Cerebellar nuclear complex (tissue), 1 donor: ENCODE measurements at places on chromosomes 12 and 14.

DNA sequence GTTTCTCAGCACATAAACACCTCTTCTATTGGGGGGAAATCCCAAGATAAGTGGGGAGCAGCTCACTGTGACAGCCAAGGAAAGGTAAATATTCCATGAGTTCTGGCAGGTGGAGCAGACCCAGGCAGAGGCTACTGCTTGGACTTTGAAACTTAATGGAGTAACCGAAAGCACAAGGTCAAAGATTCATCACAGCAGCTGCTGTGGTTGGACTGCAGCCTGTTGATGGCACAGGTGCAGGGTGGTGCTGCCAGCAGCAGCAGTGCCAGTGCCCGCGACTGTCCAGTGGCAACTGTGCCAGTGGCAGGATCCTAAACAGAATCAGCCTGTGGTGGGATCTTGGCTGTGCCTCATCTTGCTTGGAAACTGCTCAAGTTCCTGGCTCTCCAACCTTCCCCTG is 81.4 kb upstream of the ARID2 start:
- no peak for DNase-seq

GRCh38 chr14:34368971-34369647 is 92.9 kb downstream of the SPTSSA start:
- DNase-seq: no peak

DNA sequence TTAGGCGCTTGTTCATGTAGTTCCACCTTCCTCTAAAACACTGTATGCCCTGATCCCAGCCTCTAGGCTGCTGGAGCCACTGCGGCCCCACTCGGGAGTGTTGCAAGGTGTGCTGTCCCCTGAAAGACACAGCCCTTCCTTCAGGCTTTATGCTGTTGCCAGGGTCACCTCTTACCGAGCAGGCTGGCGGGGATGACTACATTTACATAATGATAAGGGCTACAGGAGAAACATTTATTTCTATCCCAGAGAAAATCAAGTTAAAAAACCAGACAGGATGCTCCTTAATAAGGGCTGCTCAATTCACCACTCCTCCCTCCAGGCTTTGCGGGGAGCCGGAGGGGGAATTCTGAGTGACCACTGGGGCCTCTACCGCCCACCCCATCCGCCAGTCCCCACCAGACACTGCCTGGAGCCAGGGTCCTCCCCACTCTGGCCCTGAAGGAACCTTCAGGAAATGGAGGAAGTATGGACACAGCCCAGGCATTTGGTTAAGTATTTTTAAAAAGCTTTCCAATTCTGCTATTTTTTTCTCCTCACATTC is 200.6 kb downstream of the TTC7B start:
- DNase-seq: no peak

DNA sequence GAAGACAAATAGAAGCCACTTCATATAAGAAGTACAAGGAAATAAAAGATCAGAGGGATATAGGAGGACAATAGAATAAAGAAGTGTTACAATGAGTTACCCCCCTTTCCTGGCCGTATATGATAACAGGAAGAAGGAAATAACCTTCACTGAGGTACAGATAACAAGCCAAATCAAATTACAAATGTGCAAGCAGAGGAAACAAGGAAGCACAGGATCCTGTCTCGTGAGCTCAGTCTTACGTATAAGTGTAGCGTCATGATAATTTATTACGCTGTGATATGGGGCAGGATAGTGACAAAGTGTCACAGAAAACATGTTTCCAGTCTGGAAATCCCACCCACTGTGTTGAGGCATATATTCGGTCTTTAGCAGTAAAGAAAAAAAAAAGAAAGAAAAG is 26.5 kb downstream of the CRACR2A start:
- no peak for DNase-seq

DNA sequence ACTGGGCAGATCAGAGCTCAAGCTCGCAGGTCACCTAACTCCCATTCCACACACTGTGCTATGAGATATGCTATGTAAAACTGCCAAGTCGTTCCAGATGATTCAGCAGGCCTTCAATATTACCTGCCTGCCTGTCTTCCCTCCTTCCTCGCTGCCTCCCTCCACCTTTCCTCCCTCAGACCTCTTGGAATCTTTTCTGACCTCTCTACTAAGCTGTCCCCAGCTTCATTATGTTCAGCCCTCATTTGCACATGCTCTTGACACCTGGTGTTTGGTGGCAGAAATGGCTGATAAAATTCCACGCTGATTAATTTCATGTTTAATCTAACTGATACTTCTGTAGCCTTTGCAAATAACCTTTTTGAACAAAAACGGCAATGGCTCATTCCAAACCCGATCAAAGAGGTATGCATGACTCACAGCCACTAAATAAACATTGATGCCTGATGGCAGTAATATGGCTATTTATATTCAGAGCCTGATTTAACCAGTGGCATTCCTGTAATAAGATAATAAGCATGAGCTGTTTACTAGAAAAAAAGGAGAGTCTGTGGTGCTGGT is 130.8 kb upstream of the EGLN3 start:
- DNase-seq: no peak

GRCh38 chr14:93496856-93497741 is 66.4 kb downstream of the UNC79 start:
- no peak for DNase-seq

DNA sequence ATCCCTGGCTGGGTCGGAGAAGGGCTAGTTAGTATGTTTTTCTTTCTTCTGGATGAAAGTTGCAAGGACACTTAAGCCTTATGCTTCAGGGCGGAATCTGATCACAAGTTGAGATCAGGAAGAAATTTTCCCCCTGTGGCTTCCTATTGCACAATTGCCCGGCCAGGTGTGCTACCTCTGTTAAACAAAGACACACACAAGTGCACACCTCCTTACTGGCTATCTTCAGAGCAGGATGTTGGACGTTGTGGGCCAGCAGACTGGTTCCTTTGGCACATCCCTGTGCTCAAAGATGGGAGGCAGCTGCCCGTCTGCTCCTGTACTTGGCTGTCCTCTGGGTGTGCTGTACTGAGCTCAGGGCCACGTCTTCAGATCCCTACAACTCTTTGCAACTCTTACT is 19.1 kb downstream of the ETV6 start:
- DNase-seq: no peak

- no peak for DNase-seq
Observed at GRCh38 chr12:46487567-46488131, 115.1 kb upstream of the SLC38A2 start.

GRCh38 chr12:97572220-97572619 is 109.6 kb downstream of the RMST start:
- no peak for DNase-seq

DNA sequence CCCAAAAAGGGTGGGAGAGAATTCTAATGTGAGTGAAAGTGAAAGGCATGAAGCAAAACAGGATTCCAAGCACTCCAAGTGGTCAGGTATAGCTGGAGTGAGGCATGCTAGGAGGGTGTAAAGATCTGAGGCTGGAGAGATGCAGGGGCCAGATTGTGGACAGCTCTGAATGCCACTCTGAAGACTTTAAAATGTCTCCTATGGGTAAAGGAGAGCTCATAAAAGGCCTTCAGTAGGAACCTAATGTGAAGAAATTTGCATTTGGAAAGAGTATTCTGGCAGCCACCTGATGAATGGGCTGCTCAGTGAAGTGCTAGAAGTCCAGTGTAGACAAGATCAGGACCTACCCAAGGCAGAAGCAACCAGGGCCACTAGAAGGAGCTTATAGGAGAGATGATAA is 68.9 kb downstream of the DNAI7 start:
- no peak for DNase-seq

DNA sequence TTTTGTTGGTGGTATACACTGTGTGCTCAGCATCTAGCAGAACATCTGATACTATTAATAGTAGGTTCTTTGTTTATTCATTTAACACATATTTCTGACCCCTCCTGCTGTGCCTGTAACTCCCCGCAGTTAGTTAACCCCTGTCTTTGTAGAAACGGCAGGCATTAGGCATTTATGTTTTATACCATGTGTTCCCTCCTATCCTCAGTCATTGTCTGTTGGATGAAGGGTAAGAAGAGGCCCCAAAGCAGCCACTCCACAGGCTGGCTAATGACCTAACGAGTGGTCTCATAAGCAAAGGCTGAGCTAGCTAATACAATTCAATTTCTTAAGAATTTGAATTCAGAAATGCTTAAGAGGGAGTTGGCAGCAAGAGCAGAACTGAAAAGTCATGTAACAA is 170.8 kb downstream of the TMX1 start:
- DNase-seq: no peak

GRCh38 chr14:50477760-50478159 is 54.6 kb downstream of the MAP4K5 start:
- no peak for DNase-seq

GRCh38 chr14:93329965-93330608 is 2.7 kb downstream of the BTBD7 start:
- no peak for DNase-seq

GRCh38 chr14:102692334-102692733 is 84.9 kb upstream of the TRAF3 start:
- no peak for DNase-seq

DNA sequence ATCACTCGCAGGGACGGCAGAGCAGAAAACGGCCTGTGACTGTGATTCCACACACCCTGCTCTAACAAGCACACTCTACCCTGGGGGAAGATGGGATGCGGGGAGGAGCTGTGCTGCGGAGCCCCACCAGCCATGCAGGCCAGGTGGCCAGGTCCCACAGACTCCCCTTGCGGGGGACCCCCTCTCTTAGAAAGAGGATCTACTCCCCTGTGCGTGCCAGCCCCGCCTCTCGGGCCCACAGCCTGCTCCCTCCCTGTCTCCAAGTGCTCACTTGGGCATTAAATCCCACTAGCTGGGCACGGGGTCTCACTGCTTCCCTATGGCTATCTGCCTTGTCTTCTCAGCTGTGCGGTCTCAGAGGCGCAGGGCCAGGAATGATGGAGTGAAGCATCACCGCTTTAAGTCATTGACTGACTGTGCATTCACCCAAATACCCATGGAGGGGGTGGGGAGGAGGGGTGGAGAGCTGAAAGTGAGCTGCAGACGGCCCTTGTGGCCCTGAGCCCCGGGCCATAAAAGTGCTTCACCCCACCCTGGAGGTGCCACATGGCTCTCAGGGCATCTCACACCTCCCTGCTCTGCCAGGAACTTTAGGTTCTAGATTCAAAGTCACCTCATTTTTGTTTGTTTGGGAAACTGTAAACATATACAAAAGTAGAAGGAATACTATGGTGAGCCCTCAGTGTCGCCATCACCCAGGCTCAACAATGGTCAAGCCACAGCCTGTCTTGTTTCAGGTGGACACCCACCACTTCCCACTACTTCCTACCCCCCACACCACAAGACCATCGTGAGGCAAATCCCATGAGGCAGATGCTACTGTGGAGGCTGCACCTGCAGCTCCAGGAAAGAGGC is 9.4 kb downstream of the STX2 start:
- no peak for DNase-seq

GRCh38 chr12:68109001-68109400 is 50.5 kb downstream of the IFNG start:
- DNase-seq: no peak

- no peak for DNase-seq
Observed at GRCh38 chr12:68389305-68389704, 57.1 kb upstream of the MDM1 start.

GRCh38 chr12:121983536-121984210 is 38.0 kb upstream of the BCL7A start:
- DNase-seq: no peak

DNA sequence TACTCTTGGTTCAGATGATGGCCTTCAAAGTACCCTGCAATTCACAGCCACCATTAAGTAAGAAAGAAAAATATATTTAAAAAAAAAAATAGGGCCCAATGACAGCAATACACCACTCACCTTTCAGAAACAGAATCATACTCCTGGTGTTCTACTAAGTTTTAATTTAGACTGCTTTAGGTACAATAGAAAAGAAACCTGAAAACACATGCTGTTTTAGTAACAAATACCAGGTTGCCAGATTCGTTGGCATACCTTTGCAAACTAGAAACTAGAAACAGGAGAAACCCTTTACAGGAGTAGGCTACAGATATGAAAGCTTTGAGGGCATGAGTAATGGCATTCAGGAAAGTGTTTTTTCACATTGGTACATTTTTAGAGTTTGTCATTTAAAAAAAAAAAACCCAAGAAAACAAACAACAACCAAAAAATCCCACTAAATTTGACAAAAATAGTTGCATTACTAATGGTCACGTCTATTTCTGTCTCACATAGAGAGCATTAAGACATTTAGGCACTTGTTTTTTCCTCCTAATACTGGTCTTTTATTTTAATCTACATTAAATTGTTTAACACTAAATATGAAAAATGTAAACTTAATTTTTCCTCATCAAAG is 4.0 kb downstream of the SIX1 start:
- DNase-seq: no peak

- DNase-seq: no peak
Observed at GRCh38 chr14:77838831-77839511, 39.1 kb downstream of the ADCK1 start.

DNA sequence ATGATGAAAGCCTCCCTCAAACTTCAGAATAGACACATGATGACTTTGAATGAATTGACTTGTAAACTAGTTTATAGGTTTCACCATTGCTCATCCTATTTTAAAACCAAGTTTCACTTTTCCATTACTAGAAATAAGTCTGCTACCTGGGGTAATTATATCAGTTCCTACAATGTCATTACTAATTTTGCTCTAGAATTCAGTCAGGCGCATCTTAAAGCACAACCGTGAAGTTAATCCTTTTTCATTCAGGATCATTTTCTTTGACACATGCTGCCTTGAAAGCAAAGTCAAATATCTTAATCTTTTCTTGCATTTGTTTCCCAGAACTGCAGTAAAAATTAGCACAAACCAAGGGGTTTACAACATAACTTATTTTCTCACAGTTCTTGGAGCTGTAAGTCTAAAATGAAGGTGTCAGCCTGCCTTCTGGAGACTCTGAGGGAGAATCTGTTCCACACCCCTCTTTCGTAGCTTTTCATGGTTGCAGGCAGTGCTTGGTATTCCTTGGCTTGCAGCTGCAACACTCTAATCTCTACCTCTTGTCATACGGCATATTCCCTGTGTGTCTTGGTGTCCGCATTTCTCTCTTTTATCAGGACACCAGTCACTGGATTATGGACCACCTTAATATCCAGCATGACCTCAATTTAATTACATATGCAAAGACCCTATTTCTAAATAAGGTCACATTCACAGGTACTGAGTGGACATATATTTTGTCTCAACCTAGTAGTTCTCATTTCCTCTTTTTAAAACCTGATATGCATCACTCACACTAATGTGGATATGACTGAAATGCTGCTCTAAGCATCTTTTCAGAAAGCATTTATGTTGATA is 114.3 kb upstream of the PDZRN4 start:
- no peak for DNase-seq

GRCh38 chr12:16857456-16857923 is 251.5 kb upstream of the LMO3 start:
- DNase-seq: no peak

GRCh38 chr14:69034612-69035262 is 55.6 kb upstream of the ACTN1 start:
- DNase-seq: no peak

DNA sequence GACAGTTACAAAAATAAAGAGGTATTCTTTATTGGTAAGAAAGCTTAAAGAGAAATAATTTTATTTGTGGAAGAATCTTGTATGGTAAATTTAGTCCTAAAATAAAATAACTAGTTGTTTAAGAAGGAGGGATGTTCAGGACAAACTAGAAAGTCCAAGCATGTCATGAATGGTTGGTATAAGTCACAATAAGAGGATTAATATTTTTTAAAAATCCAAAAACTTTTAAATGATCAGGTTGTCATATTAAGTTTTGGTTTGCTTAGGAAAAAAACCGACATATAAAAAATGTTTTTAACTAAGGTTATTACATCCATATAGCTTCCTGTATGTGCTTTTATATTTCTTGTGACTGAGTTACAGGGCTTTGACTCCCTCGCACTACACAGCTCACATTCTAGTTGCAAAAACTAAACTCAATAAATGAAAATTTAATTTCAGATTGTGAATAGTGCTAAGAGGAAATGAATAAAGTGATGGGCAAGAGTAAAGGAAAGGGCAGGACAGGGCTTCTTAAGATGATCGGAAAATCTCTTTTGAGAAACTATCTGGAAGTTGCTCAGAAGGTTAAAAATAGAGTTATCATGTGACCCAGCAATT is 80.7 kb upstream of the METAP2 start:
- DNase-seq: no peak
